ENCODE measurements at places on chromosomes 11 and 22. TPM values are rescaled to one million over a fixed set of nuclear protein-coding genes. Genes with fewer than 3 reads are reported as not detected.

- H3K27me3 ChIP-seq = no peaks in the 10 kb centered on the region
- H3K27ac ChIP-seq = no peak overlapping the region
- no peak for DNase-seq
- no peak overlapping the region for H3K4me3 ChIP-seq
- no peaks in the 10 kb centered on the region for H3K36me3 ChIP-seq
These were observed 28.4 kb downstream of the SUSD2 start for GRCh38 chr22:24209687-24210086.

DNA sequence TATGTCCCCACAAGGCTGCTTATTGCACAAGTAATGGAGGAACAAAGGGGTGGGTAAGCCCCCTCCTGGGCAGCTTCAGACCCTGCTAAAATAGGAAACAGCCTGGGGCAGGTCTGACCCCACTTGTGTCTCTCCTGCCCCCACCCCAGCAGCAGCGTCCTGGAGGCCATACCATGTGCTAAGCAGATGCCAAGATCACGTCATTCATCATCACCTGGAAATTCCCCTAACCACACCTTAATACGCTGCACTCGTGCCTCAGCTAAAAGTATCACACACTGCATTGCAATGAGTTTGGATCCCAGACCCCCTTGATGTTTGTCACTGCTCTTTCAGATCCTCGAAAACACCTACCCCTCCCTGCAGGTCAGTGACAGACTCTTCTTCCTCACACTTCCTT is 27.8 kb upstream of the GGTLC2 start:
- no peaks in the 10 kb centered on the region for H3K36me3 ChIP-seq
- H3K4me1 ChIP-seq = peaks cover 7% of the 10 kb centered on the region
- peaks cover 8% of the 10 kb centered on the region for H3K27me3 ChIP-seq
- H3K27ac ChIP-seq = no peak overlapping the region

- no peak overlapping the region for H3K27ac ChIP-seq
- H3K4me3 ChIP-seq = no peak overlapping the region
- peaks cover 7% of the 10 kb centered on the region for H3K27me3 ChIP-seq
- DNase-seq = no peak
- no peaks in the 10 kb centered on the region for H3K4me1 ChIP-seq
- H3K36me3 ChIP-seq = no peaks in the 10 kb centered on the region
These were observed 154.1 kb downstream of the COMMD9 start for GRCh38 chr11:36135076-36135475.

Gene RCN1
- 11.5 TPM for total RNA-seq

DNA sequence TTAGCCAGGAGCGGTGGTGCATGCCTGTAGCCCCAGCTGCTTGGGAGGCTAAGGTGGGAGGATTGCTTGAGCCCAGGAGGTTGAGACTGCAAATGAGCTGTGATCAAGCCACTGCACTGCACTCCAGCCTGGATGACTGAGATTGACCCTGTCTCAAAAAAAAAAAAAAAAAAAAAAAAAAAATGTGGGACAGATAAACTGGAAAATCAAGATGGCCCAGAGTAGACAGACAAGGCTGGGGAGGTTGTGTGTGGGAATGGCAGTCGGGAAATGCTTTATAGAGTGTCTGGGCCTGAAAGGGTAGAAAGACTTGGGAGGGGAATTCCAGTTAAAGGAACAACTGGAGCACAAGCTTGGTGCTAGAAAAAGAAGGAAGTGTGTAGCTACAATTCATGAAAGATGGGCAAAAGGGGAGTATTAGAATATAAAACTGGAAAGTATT is 18.2 kb upstream of the WDR74 start:
- peaks cover 13% of the 10 kb centered on the region for H3K36me3 ChIP-seq
- DNase-seq = no peak
- H3K4me3 ChIP-seq = peak overlapping the region; percentile 49
- peaks cover 44% of the 10 kb centered on the region for H3K4me1 ChIP-seq

- no peaks in the 10 kb centered on the region for H3K4me1 ChIP-seq
- H3K27ac ChIP-seq = no peak overlapping the region
- peaks cover 7% of the 10 kb centered on the region for H3K36me3 ChIP-seq
- peaks cover 1% of the 10 kb centered on the region for H3K27me3 ChIP-seq
These were observed 30.2 kb upstream of the ACCSL start for GRCh38 chr11:44017443-44018126.

Gene CD3D
- 355 TPM for total RNA-seq

DNA sequence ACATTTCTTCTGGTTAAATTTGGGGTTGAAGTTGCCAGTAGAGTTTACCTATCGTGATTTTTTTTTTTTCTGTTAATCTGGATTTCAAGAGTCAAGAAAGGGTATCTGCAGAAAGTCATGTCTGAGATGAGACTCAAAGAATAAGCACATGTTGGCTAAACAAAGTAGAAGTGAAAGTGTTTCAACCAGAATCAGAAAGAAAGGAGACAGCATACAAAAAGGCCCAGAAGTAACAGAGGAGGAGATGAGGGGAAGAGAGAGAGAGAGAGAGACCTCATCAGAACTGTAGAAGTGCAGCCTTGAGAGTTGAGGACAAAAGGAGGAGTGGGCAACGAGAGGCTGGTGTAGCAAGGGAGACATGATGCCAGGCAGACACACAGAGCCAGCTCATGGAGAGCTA is 54.9 kb downstream of the SVIP start:
- no peak overlapping the region for H3K27ac ChIP-seq
- H3K4me1 ChIP-seq = no peaks in the 10 kb centered on the region
- no peak for DNase-seq
- no peaks in the 10 kb centered on the region for H3K36me3 ChIP-seq
- H3K27me3 ChIP-seq = peaks cover 4% of the 10 kb centered on the region

DNA sequence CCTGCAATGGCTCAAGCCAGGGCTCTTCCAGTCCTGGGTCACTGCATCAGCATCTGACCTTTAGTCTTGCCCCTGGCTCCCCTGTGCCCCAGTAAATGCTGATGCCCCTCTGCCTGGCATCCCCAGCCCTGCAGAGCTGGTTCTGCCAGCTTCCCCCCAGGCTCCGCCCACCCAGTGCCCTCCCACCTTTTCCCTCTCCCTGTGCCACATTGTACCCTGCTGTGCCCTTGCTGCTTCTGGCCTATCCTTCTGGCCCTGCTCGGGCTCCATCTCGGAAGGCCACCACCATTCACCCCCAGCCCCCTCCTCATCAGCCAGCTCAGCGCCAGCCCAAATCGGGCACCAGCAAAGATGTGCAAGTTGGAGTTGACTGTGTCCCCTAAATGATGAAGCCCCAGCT is 7.4 kb downstream of the CAPN5 start:
- H3K4me1 ChIP-seq = peaks cover 34% of the 10 kb centered on the region
- no peak for DNase-seq
- H3K4me3 ChIP-seq = no peak overlapping the region
- H3K27me3 ChIP-seq = no peaks in the 10 kb centered on the region
- no peak overlapping the region for H3K27ac ChIP-seq
- H3K36me3 ChIP-seq = no peaks in the 10 kb centered on the region

Gene CCDC89
- total RNA-seq = 0.91 TPM

DNA sequence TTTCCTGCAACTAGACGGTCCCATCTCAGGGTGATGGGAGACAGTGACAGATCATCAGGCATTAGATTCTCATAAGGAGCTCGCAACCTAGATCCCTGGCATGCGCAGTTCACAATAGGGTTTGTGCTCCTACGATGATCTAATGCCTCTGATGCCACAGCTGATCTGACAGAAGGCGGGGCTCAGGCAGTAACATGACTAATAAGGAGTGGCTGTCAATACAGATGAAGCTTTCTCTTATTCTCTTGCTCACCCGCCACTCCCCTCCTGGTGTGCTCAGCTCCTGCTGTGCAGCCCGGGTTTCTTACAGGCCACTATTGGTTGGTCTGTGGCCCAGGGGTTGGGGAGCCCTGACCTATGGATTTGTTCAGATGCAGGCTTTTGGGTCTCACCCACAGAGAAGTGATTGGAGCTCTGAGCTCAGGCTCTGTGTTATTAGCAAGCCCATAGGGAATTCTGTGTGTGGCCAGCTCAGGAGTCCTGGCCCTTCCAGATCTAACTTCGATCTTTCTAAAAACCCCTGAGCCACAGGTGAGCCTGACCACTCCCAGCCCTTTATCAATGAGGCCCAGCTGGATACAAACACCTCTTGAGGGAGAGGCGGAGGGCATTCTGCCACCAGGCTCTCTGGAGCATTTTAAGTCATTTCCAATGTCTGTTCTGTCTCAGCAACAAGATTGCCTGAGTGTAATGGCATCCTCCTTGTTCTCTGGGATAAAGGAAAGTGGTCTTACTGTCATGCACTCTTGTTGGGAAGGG is 351.8 kb downstream of the BUD13 start:
- H3K36me3 ChIP-seq = no peaks in the 10 kb centered on the region
- no peaks in the 10 kb centered on the region for H3K4me1 ChIP-seq
- no peak overlapping the region for H3K4me3 ChIP-seq
- peaks cover 6% of the 10 kb centered on the region for H3K27me3 ChIP-seq
- no peak overlapping the region for H3K27ac ChIP-seq

DNA sequence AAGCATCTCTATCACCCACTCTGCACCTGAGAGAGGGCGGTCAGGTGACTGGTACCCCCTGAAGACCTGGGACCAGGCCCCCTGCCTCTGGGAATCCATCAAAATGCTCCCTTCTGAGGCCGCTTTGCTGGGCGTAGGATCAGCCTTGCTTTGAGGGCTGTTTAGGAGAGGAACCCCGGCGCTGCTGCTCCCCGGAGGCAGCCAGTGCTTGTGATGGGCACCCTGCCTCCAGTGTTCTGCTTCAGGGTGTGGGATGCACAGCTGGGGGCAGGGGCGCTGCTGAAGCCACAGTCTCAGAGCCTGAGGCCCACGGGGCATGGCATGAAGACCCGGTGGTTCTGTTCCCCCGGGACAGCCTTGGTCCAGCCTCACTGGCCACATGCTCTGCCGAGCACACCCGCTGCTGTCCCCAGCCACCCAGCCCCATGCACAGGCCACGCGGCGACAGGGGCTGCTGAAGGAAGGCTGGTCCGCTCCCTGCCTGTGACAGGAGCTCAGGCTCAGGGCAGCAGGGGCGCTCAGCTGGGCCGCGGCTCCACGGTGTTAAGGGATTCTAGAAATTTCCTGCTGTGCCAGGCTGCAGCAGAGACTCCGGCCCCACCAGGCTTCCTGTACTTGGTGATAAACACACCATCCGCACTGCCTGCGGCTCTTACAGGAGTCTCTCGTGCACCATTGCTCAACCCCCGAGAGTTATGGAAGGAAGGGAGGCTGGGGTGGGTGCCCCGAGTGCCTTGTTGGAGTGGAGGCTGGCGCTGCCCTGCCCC is 91.0 kb downstream of the KCNQ1 start:
- DNase-seq = no peak
- H3K27me3 ChIP-seq = no peaks in the 10 kb centered on the region

GRCh38 chr11:16781936-16782919 is 43.8 kb downstream of the C11orf58 start:
- H3K4me3 ChIP-seq = no peak overlapping the region
- no peaks in the 10 kb centered on the region for H3K27me3 ChIP-seq
- no peak overlapping the region for H3K27ac ChIP-seq
- H3K36me3 ChIP-seq = no peaks in the 10 kb centered on the region
- no peaks in the 10 kb centered on the region for H3K4me1 ChIP-seq
- no peak for DNase-seq

DNA sequence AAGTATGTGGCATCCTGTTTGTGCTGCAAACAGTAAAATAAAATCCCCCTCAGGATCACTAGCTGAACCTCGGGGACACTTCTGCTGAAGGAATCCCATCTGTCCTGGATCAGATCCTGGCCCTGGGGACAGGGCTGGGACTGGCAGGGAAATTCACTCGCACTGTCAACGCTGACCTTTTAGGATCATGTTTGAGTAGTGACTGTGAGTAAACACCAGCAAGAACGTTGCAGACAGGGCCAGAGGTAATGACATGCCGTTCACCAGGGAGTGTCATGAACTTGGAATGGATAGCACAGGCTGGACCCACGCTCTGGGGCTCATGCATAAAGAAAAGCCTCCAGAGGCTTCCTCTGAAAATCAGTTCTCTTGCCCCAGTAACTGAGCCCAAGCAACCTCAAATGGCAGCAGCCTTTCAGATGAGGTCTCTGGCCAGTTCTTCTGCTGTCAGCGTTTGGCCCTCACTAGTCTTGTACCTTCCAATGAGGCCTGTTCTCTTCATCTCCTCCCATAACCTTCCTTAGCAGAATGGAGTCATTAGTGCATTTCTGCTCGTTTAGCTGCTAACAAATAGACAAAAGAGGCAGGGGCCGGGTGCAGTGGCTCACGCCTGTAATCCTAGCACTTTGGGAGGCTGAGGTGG is 51.0 kb upstream of the BARX2 start:
- peaks cover 3% of the 10 kb centered on the region for H3K27me3 ChIP-seq
- no peaks in the 10 kb centered on the region for H3K4me1 ChIP-seq
- H3K27ac ChIP-seq = no peak overlapping the region
- no peak for DNase-seq

Gene MAJIN
- total RNA-seq = 1.9 TPM

Gene PRODH
- total RNA-seq = 0.49 TPM

DNA sequence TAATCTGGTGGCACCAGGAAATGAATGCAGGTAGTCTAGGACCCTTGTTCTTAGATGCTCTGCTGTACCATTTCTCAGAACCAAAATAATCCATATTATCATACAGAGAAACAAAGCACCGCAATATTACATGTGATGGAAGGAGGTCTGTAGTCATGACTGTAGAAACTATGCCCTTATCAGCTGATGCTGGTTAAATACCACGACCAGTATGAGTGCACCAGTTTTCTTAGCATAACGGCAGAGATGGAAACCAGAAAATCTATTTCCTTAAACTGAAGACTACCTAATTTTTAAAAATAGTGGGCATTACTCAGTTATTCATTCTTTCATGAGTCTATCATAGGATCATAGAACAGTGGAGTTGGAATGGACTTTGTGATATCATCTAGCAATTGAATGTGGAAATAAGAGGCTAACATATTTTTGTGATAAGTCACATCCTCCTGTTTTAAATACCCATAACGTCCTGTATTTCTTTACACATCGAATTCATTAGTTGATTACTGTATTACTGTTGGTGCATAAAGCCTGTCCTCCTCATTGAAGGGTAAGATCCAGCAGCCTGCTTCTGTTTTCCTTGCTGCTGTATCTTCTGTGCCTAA is 15.1 kb downstream of the JHY start:
- H3K27ac ChIP-seq = no peak overlapping the region
- no peak for DNase-seq
- H3K36me3 ChIP-seq = peaks cover 6% of the 10 kb centered on the region
- no peaks in the 10 kb centered on the region for H3K4me1 ChIP-seq
- H3K4me3 ChIP-seq = no peak overlapping the region
- H3K27me3 ChIP-seq = no peaks in the 10 kb centered on the region

GRCh38 chr11:112933970-112934369 is 27.2 kb upstream of the NCAM1 start:
- no peak overlapping the region for H3K4me3 ChIP-seq
- no peaks in the 10 kb centered on the region for H3K36me3 ChIP-seq
- no peak overlapping the region for H3K27ac ChIP-seq
- no peaks in the 10 kb centered on the region for H3K4me1 ChIP-seq

- no peak for DNase-seq
- H3K4me3 ChIP-seq = peak overlapping the region; percentile 48
- no peak overlapping the region for H3K27ac ChIP-seq
- no peaks in the 10 kb centered on the region for H3K27me3 ChIP-seq
These were observed 69.3 kb downstream of the FAM168A start for GRCh38 chr11:73528483-73529203.

Data from naive thymus-derived CD8-positive, alpha-beta T cell (primary cell).